Common myeloid progenitor, CD34-positive (primary cell): ENCODE measurements at places on chromosomes 11 and 22.

DNA sequence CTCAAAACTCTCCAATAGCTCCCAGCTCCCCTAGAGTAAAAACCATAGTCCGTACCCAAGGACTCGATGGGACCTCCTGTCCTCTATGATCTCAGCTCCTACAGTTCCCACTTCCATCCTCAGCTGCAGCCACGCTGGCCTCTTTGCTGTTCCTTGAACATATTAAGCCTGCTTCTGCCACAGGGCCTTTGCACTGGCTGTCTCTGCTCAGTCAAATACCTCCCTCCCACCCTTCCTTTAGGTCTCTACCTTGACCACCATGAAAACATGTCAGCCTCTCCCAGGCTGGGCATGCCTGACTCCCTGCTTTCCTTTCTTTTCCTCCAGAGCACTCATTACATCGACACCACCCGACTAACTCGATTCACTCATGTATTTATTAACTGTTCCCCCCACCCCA lies 24.5 kb downstream of the TMEM184B start:
- H3K27me3 ChIP-seq: no peaks in the 10 kb centered on the region
- H3K4me3 ChIP-seq: no peak overlapping the region
- H3K4me1 ChIP-seq: no peaks in the 10 kb centered on the region
- no peak for DNase-seq
- H3K36me3 ChIP-seq: peaks cover 34% of the 10 kb centered on the region

DNA sequence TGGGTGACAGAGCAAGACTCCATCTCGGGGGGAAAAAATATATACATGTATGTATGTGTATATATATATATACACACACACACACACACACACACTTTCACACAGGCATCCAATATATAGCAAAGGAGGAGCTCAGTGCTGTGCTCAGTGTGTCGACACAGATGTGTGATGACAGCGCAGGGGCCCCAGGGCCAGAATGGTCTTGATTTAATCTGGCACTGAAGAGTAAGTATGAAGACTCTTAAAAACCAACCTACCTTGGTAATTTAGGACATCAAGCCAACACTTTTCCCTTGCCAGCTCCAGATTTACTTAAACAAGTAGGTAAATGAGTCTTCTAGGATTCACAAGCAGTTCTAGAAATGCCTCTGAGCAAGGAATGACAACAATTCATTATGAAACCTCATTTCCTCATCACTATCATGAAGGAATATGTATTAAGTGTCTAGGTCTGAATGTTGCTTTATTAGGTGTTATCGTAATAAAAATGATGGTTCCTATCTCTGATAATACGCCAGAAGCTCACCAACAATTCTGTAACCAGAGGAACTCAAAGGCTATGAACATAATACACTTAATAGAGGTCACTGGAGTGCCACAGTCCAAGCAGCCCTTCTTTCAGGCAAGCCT lies 71.5 kb downstream of the SGSM3 start:
- no peak overlapping the region for H3K27ac ChIP-seq
- DNase-seq: no peak
- no peak overlapping the region for H3K4me3 ChIP-seq
- peaks cover 9% of the 10 kb centered on the region for H3K4me1 ChIP-seq

GRCh38 chr11:108863528-108863927 lies 198.7 kb downstream of the DDX10 start:
- H3K4me1 ChIP-seq: no peaks in the 10 kb centered on the region
- H3K27me3 ChIP-seq: no peaks in the 10 kb centered on the region
- H3K4me3 ChIP-seq: no peak overlapping the region
- no peak overlapping the region for H3K27ac ChIP-seq

GRCh38 chr11:59842316-59842715 lies 3.0 kb downstream of the CBLIF start:
- no peak overlapping the region for H3K27ac ChIP-seq
- H3K4me3 ChIP-seq: no peak overlapping the region
- H3K36me3 ChIP-seq: no peaks in the 10 kb centered on the region
- no peak for DNase-seq
- no peaks in the 10 kb centered on the region for H3K27me3 ChIP-seq

- peak; percentile 58 for DNase-seq
- H3K27ac ChIP-seq: peak overlapping the region; percentile 23
- no peak overlapping the region for H3K4me3 ChIP-seq
- H3K27me3 ChIP-seq: no peaks in the 10 kb centered on the region
Observed at GRCh38 chr11:64880240-64881001, 2.0 kb upstream of the EHD1 start.

GRCh38 chr11:112584672-112585071 lies 324.0 kb upstream of the PLET1 start:
- peak; percentile 18 for DNase-seq
- no peaks in the 10 kb centered on the region for H3K4me1 ChIP-seq
- H3K27me3 ChIP-seq: no peaks in the 10 kb centered on the region
- H3K4me3 ChIP-seq: no peak overlapping the region

GRCh38 chr11:43952401-43953342 lies 10.2 kb downstream of the C11orf96 start:
- H3K36me3 ChIP-seq: no peaks in the 10 kb centered on the region
- peaks cover 6% of the 10 kb centered on the region for H3K27me3 ChIP-seq
- H3K27ac ChIP-seq: no peak overlapping the region
- no peaks in the 10 kb centered on the region for H3K4me1 ChIP-seq

DNA sequence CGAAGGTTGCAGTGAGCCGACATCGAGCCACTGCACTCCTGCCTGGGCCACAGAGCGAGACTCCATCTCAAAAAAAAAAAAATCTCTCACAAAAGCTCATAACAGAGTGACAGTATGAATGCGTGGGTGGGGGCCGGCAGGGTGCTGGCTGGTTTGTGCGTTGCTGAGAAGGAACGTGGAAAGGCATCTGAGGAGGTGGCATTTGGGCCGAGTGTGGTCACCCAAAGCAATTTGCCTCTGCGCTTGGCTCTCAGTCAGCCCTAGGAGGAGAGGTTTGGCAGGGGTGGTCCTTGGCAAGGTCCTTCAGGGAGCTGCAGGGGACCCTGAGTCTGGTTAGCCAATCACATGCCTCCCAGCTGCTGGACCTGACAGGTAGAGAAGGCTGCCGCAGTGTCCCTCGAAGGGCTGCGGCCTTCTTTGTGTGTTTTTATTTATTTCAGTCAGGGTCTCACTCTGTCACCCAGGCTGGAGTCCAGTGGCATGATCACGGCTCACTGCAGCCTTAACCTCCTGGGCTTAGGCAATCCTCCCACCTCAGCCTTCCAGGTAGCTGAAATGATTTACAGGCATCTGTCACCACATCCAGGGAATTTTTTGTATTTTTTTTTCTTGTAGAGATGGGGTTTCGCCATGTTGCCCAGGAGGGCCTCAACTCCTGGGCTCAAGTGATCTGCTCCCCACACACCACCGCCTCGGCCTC lies 23.5 kb upstream of the OSBPL5 start:
- no peaks in the 10 kb centered on the region for H3K36me3 ChIP-seq
- DNase-seq: no peak
- H3K4me3 ChIP-seq: no peak overlapping the region
- H3K27me3 ChIP-seq: no peaks in the 10 kb centered on the region
- no peak overlapping the region for H3K27ac ChIP-seq

GRCh38 chr11:72293391-72293790 lies 49.4 kb upstream of the PHOX2A start:
- H3K4me3 ChIP-seq: no peak overlapping the region
- H3K4me1 ChIP-seq: no peaks in the 10 kb centered on the region
- no peak for DNase-seq
- no peak overlapping the region for H3K27ac ChIP-seq
- no peaks in the 10 kb centered on the region for H3K27me3 ChIP-seq

GRCh38 chr11:62553080-62553838 lies 6.7 kb upstream of the AHNAK start:
- H3K36me3 ChIP-seq: no peaks in the 10 kb centered on the region
- H3K4me3 ChIP-seq: peak overlapping the region; percentile 11
- no peaks in the 10 kb centered on the region for H3K27me3 ChIP-seq
- H3K27ac ChIP-seq: peak overlapping the region; percentile 96

- no peaks in the 10 kb centered on the region for H3K27me3 ChIP-seq
- DNase-seq: no peak
- H3K27ac ChIP-seq: no peak overlapping the region
- H3K36me3 ChIP-seq: peaks cover 70% of the 10 kb centered on the region
Observed at GRCh38 chr22:39417641-39418040, 18.1 kb downstream of the TAB1 start.

GRCh38 chr11:250740-251299 lies 14.0 kb downstream of the PSMD13 start:
- DNase-seq: peak; percentile 52
- no peaks in the 10 kb centered on the region for H3K27me3 ChIP-seq
- H3K27ac ChIP-seq: peak overlapping the region; percentile 27
- H3K4me1 ChIP-seq: no peaks in the 10 kb centered on the region
- no peak overlapping the region for H3K4me3 ChIP-seq

GRCh38 chr11:63564784-63565350 lies 1.7 kb upstream of the PLAAT2 start:
- no peak overlapping the region for H3K27ac ChIP-seq
- H3K4me1 ChIP-seq: peaks cover 10% of the 10 kb centered on the region
- H3K27me3 ChIP-seq: no peaks in the 10 kb centered on the region
- H3K4me3 ChIP-seq: no peak overlapping the region

DNA sequence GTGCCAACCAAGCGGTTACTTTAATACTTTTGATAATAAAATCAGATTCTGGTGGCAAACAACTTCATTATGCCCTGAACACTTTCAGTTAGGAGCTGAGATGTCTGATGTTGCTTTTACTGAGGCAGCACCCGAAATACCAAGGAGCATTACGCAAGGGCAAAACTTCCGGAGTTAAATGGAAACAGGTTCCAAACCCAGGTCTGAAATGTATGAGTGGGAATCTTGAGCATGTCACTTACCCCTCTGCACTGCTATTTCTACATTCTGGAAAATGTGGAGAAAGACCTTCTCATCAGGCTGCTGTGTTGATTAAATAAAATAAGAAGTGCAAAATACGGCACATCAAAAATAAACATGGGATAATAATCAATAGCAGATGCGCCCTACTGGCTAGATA lies 315.1 kb downstream of the LARGE1 start:
- no peaks in the 10 kb centered on the region for H3K4me1 ChIP-seq
- no peak for DNase-seq
- no peaks in the 10 kb centered on the region for H3K36me3 ChIP-seq
- H3K27me3 ChIP-seq: no peaks in the 10 kb centered on the region
- H3K4me3 ChIP-seq: no peak overlapping the region

DNA sequence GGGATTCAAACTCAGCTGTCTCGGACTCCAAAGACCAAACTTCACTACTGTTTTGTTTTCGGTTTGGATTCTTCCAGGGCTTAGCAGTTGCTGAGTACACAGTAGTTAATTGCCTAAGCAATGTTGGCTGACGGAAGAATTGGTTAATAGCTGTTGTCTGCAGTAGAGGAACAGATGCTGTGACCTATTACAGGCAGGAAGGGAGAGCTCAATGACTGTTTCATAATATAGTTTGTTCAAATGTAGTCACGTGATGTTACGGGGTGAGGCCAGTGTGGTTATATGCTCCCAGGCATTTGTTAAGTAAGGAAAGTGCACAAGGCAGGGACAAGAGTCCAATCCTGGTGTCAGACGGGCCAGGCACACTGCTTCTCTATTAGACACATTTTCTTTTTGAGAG lies 222.6 kb upstream of the CCDC90B start:
- no peak overlapping the region for H3K4me3 ChIP-seq
- peaks cover 2% of the 10 kb centered on the region for H3K27me3 ChIP-seq
- no peaks in the 10 kb centered on the region for H3K4me1 ChIP-seq
- no peak overlapping the region for H3K27ac ChIP-seq
- no peak for DNase-seq
- H3K36me3 ChIP-seq: no peaks in the 10 kb centered on the region

DNA sequence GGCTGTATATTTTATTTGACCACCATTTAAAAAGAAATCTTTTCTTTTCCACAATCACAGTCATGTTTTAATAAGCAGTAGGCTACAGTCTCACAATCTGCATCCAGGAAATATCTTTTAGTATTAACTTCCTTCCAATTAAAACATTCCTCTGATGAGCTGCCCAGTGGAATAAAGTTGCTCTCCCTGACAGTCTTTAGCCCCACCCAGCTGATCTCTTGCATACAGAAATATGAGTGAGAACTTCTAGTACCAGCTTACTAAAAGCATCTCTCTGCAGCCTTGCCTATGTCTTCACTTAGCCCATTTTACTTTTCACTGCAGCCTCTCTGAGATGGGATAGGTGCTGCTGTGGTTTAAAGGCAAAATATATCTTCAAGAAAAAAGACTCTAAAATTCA lies 143.4 kb upstream of the ANO3 start:
- no peak overlapping the region for H3K4me3 ChIP-seq
- H3K27me3 ChIP-seq: no peaks in the 10 kb centered on the region
- no peaks in the 10 kb centered on the region for H3K4me1 ChIP-seq
- no peak for DNase-seq
- no peaks in the 10 kb centered on the region for H3K36me3 ChIP-seq

DNA sequence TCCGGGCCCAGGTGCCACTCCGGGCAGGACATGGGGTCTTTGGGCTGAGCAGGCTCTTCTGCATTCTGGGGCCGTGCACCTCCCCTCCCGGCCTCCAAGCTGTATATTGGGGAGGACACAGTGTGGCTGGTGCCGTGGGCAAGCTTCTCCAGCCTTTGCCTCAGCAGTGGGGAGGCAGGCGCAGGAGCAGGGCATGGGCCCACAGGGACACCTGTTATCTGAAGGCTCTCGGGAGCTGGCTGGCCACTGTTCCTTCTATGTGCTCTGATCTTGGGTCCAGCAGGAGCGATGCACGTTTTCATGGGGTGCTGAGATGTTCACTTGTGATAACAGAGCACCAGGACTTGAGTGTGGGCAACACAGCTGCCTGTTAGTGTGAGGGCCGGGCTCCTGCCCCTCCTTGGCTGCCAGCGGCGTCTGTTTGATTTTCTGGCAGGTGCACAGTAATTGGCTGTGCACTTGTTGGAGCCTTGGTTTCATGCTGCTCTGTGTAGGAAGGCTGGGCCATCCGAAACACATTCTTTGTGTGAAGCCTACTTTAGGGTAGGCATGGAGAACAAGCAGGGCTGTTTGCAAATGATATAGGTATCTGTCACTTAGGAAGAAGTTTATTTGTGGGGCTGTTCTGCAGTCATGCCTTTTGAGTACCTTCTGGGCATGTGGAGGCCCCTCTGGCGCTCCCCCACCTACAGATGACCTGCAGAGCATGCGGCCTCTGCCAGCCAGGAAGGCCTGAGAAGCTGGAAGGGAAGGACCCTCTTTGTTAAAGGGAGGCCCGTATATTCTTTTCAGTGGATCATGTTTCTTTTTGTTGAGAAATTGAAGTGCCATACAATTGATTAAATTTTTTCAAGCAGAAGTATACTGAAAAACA lies 201.5 kb downstream of the TBC1D22A start:
- H3K27me3 ChIP-seq: no peaks in the 10 kb centered on the region
- no peaks in the 10 kb centered on the region for H3K36me3 ChIP-seq
- H3K4me3 ChIP-seq: no peak overlapping the region
